Midbrain (tissue), 1 donor: ENCODE measurements at places on chromosomes 6 and 20.

DNA sequence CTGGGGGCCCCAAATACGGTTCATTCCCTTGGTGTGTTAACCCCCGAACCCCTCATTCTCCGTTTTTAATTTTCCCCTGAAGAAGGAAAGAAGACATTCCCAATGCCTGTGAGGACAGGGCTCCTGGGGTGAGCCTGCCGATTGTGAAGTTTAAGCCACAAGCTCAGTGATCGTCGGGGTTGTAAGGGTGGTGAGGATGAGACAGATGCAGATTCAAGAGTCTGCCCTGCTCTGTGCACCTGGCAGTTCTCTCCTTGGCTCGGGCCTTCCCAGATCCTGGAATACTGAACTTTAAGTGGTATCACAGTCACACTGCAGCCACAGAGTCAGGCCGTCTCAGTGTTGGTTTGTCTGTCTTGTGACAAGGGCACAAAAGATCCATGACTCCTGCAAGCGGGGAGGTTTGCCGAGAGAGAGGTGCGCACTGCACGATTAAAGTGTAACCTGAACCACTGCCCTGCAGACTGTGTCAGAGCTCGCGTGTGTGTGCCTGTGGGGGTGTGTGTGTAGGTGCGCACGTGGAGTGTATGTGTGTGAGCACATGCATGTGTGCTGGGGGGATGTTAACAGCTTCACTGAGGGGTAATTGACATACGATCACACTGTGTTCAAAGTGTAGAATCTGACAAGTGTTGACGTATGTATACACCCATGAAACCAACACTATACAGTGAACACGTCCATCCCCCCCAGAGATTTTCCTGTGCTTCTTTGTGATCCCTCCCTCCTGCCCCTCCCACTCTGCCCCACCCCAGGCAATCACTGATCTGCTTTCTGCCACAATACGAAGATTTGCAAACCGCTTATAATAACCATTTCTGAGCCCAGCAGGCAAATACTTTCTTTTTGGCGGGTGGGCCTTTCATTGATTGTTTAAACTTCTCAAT lies 38.9 kb downstream of the RPP40 start:
- no peak for DNase-seq

DNA sequence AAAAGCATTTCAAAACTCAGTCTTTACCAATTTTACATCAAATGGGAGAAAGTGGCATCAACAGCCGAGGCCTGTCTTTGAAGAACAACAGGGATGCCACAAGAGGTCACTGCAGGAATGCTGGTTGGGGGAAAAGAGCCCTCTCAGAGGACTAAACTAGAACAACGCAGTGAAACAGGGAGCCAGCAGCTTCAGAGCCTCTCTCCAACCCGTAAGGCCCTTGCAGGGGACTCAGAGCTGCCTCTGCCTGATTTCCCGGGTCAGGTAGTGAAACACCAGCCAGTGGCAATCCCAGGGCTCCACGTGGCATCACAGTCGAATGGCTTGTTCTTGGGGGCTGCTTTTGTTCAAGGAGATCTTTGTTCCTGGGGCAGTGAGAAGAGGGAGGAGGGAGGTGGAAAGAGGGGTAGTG lies 55.0 kb upstream of the KCNK16 start:
- peak; percentile 87 for DNase-seq

GRCh38 chr20:57680131-57680716 lies 29.6 kb downstream of the PMEPA1 start:
- no peak for DNase-seq

DNA sequence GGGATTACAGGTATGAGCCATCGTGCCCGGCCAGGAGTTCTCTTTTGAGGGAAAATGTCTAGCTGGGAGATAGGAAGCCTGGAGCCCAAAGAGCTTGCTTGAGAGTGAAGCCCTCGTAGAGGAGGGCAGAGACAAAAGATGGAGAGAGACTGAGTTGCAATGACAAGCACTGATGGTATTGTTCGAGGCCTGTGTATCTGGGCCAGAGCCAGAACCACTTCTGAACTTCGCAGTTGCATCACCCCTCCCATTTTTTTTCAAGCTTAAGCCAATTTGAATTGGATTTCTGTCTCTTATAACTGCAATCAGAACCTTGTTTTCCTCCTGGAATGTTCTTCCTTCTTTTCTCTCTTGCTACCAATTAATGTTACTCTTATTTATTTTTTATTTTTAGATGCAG lies 83.1 kb downstream of the KCNB1 start:
- no peak for DNase-seq

DNA sequence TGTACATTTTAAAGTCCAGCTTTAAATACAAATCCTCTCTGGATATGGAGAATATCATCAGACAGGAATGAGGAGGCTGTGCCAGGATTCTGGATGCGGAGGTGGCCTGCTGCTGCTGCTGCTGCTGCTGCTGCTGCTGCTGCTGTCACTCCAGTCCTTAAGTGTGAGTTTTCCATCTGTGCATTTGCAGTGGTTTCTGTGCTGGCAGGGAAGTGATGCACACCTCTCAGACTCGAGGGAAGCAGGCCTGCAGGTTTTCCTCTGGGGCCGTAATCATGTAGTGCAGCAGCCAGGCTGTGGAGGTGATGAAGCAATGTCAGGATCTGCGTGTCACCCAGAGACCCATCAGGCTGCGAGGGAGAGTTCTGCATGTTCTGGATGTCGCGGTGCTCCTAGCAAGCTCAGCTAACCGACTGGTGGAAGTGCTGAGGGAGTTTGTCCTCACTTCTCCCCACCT lies 32.0 kb downstream of the CFAP61 start:
- DNase-seq: no peak

GRCh38 chr20:24340933-24341332 lies 128.5 kb upstream of the SYNDIG1 start:
- no peak for DNase-seq

- no peak for DNase-seq
These were observed 4.1 kb downstream of the MYLK4 start for GRCh38 chr6:2746557-2747061.

DNA sequence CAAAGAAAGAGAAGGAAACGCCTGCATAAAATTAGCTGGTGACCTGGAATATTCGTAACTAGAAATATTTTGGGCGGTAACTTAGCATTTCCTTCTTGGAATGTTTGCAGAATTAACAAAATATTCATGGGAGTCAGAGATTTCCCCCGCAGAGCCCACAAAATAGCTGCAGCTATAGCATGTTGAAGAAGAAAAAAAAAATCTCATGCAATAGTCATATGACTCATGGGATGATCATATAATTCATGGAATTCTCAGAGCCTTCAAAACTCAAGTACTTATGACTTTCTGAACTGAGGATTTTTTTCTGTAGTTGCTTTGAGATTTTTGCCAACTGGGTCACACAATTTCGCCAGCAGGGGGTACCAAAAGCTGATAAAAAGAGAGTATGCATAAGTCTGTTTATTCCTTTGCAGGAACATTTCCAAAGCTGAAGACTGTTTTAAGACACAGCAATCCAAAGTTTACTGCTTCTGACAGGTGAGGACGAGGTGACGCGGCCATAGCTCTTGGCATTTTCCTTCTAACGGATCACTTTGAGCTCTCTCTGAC lies 586.0 kb upstream of the CHD6 start:
- peak; percentile 46 for DNase-seq
